ENCODE measurements at places on chromosomes 6 and 20.

GRCh38 chr20:56933331-56933698 is 304.2 kb downstream of the TFAP2C start:
- DNase-seq = no peak

GRCh38 chr20:47356220-47356525 is 326 bp downstream of the ZMYND8 start:
- DNase-seq = no peak

- DNase-seq = no peak
Observed at GRCh38 chr6:113048741-113049140, 701.6 kb downstream of the RFPL4B start.

GRCh38 chr6:20447581-20448132 is 46.0 kb downstream of the E2F3 start:
- DNase-seq = no peak

DNA sequence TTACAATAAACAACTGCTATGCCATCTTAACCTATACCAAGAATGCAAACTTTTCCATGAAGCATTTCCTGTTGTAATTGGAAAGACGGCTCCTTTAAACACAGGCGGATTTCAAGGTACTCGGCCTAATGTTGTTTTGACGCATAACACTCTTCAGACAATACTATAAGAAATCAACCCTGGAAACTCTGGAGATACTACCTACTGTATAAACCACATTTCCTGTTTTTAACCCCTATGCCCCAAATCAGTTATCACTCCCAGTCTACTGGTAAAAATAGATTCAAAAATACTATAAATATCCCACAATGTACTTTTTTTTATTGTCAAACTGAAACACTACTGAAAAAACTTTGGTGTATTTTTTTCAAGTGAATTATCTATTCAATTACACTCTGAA is 118.1 kb downstream of the IRF4 start:
- no peak for DNase-seq

- DNase-seq = peak; percentile 37
Observed at GRCh38 chr6:85058806-85059205, 294.4 kb upstream of the TBX18 start.

DNA sequence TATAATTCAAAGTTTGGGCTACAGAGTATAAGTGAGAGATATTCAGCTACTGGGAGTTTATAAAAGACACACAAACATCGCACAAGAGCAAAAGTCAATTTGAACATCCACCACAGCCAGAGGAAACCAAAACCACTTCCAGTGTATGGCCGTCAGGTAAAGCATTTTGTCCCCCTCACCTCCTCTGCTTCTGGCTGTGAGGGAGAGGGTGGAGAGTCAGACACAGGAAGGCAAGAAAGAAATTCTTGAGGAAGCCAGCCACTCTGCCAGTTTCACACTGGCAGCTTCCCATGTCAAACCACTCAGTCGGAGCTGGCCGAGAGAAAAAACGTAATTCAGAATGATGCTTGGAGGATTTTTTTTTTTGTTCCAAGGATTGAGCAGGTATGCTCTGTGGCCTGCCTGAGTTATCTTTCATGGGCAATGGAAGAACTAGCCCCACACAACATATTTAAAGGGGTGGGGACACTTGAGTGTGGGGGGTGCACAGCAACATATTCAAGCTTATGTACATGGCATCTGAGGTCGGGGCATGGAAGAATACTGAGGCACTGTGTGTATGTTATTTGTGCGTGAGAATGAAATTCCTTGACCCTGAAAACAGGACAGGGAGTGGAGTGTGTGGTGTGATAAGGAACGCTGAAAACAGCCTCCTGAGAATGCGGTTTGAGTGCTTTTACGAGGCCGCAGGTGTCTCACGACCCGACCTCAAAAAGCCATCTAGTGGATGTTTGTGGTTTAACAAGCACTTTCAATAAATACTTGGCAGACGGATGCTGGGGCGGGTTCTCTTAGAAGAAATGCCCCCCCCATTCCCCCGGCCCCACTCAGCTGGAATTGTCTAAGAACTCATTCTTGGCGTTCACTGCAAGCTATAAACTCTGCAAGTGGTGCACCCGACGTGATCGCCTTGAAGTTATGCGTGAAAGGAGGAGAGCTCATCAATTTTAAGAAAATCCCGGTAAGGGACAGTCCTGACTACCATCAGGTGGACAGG is 27.5 kb upstream of the ZBTB22 start:
- DNase-seq = peak; percentile 82

DNA sequence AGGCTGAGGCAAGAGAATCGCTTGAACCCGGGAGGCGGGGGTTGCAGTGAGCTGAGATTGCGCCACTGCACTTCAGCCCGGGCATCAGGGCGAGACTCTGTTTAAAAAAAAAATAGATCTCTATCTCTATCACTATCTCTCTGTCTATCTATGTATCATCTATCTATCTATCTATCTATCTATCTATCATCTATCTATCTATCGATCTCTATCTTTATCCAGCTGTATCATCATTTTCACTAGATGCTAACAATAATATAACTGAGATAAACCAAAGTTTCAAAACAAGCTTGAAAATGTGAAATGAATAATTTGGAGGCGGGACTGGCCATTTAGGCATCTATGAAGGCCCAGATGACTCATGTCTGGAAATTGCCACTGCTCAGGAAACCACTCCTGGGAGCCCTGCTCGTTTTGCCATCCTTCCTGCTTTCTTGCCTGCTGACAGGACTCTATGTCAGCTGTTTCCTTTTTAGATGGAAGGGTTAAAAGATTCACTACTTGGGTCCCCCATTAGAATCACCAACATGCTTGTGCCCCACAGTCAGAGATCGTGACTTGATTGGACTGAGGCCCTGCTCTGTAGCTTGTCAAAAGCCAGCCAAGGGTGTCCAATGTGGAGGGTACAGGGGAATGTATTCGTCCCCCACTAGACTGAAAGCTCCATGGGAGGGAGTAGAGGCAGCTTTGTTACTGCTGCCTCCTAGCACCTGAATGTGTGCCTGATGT is 61.7 kb downstream of the UTRN start:
- peak; percentile 81 for DNase-seq

DNA sequence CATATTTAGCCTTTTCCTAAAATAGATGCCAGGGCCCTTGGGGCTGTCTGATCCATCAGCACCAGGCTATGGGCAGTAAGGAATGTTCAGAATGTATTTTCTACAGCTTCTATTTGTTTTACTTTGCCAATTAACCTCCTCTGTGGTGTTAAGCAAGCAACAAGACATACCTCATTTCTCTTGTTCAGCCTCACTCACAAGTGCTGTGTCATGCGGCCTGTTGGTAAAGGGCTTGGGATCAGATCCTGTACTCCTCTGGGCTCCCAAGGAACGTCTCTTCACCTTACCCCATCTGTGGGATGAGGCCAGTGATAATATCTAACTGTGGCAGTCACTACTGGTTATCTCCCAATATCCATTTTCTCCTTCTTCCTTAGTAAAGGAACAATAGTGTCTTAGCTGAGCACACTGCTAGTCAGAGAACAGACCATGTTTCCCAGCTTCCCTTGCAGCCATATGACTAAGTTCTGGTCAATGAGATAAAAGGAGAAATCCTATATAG is 7.0 kb upstream of the DSTN start:
- peak; percentile 84 for DNase-seq

GRCh38 chr20:19403549-19403948 is 191.1 kb downstream of the SLC24A3 start:
- DNase-seq = no peak
